Central memory CD4-positive, alpha-beta T cell (primary cell): ENCODE measurements at places on chromosomes 1 and 21.

DNA sequence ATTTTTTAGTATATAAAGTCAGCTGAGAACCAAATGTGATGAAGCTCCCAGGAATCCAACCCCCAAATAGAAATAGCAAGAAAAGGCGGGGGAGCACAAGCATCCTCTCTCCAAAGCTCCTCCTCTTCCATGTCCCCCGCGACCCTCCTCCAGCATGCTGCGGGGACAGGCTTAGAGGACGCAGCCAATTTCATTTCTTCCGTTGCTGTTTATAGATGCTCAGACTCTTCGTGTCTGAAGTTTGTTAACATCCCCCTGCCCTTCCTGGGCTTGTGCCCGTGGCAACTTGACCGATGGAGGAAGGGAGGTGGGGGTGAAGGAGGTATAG, 754 bp upstream of the NPPA start:
- no peak for DNase-seq

GRCh38 chr1:162728573-162728972, 61.9 kb upstream of the HSD17B7 start:
- DNase-seq: no peak

- no peak for DNase-seq
Measured at GRCh38 chr1:200917291-200917817, 22.7 kb downstream of the INAVA start.

GRCh38 chr1:56574794-56575193, 4.6 kb downstream of the PLPP3 start:
- DNase-seq: no peak

- no peak for DNase-seq
Measured at GRCh38 chr1:151970626-151971025, 23.0 kb downstream of the S100A10 start.

GRCh38 chr21:21165063-21165645, 166.9 kb downstream of the NCAM2 start:
- DNase-seq: no peak

GRCh38 chr1:172321451-172321850, 99.0 kb upstream of the C1orf105 start:
- no peak for DNase-seq

GRCh38 chr1:11188858-11189451, at the start of gene ANGPTL7:
Gene ANGPTL7, plus strand, starts transcription at chr1:11189355. Its CDS starts 225 bp downstream, at chr1:11189580.
- DNase-seq: no peak

- no peak for DNase-seq
Measured at GRCh38 chr1:198160946-198161614, 4.3 kb downstream of the NEK7 start.

GRCh38 chr1:87135329-87135712, 193.4 kb upstream of the LMO4 start:
- no peak for DNase-seq

GRCh38 chr21:26881504-26882228, 36.5 kb upstream of the ADAMTS1 start:
- DNase-seq: no peak

- no peak for DNase-seq
Measured at GRCh38 chr1:207314816-207315215, 6.7 kb upstream of the CD55 start.

DNA sequence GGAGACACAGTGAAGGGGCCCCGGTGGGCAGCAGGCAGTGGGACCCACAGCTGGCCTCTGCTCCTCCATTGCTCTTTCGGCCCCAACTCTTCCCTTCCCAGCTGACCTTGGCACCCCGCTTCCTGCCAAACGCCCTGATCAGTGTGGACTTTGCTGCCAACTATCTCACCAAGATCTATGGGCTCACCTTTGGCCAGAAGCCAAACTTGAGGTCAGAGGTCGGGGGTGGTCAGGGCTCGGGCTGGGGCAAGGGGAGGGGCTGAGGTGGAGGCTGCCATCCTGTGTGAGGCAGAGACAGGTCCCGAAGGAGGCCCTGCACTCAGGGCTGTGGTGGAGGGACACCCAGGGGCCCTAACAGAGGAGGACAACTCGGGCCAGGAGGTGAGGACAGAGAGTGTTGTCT, 13.7 kb downstream of the PODN start:
- no peak for DNase-seq

- no peak for DNase-seq
Measured at GRCh38 chr1:190478149-190479049, 735 bp upstream of the BRINP3 start.

DNA sequence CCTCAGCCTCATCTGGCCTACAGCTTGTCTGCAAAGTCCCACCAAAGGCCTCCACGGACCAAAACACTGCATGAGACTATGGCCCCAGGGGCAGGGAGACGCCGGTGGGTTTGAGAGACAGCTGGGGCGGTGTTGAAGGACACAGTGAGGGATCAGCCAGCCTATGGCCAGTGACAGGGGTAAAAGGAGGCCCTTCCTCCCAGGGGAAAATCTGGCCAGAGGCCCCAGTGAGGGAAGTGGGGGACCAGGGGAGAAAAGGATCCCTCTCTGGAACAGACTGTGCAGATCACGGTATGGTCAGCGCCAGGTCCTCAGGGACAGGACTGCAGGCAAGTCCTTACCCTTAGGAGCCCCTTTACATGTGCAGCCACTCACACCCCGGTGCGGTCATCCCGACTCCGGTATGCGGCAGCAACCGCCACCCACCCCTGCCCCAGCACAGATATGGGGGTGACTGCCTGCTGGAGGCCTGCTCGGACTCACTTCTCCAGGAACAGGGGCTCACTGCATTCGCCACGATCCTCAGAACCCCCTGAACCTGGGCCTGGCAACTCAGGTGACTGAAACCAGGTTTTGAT, 1.3 kb downstream of the CERS2 start:
- no peak for DNase-seq

- DNase-seq: no peak
Measured at GRCh38 chr1:78440381-78440793, 50.4 kb upstream of the PTGFR start.

DNA sequence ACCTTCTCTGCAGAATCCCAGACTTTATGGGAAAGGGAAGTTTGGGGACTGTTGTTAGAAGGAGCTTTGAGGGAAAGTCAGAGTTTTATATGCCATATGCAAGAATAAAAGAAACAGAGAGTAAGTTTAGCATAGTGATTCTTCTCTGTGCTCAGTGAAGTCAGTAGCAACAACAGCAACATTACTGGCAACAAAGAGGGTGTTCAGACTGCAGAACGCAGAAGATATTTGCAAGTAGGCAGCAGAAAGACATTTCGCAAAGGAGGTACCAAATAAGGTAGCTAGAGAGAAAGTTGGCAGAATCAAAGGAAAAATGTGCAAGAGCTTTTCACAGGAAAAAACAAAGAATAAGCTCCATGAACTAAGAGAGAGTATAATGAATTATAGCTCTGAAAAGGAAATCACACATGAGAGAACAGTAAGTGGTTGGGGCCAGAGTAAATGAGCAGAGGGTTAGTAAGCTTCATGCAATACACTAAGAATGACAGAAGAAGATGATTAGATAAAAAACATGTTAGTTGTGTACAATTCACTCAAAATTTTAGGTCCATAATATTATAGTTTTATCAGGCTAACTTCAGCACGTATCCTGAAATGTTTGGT, 98.1 kb downstream of the NEGR1 start:
- no peak for DNase-seq

DNA sequence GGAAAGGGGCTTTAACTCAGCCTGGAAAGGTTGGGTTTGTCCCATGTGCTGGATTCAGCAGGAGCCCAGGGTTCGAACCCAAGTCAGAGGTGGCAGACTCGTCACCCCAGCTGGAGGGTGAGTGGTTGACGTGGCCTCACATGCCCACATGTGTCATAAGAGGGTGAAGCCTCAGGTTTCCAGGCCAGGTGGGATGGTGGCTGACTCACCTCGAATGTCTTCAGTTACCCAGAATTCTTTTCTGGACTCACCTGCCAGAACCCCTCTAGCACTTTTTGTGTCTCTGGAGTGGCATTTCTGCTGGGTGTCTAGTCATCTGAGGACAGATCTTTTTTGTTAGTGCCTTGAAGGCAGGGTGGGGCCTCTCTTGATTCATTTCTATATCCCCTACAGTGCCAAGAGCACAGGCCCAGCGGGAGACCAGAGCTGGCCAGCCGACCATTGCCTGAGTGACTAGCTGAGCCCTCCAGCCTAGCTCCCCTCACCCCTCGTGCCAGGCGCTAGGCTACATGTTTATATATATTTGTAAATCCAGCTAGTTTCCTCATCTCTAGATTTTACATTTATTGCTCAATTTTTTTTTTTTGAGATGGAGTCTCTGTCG, 28.1 kb downstream of the IL6R start:
- no peak for DNase-seq

DNA sequence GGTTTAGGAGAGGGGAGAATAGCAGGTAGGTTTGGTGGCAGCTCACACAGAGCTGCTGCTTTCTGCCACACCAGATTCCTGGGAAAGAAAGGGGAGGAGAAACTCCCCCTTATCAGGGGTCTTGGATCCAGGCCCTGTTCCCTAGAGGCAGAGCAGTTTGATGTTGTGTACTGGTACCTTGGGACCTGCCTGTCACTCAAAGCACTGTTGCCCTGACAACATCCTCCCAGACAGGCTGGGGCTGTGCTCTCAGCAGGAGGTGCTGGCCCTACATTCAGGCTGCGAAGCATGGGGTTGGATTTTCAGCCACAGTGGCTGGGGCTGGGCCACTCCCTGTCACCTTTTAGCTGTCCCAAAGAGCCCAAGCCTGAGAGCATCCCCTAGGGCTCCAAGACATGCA, 188.0 kb downstream of the GRIK3 start:
- no peak for DNase-seq

DNA sequence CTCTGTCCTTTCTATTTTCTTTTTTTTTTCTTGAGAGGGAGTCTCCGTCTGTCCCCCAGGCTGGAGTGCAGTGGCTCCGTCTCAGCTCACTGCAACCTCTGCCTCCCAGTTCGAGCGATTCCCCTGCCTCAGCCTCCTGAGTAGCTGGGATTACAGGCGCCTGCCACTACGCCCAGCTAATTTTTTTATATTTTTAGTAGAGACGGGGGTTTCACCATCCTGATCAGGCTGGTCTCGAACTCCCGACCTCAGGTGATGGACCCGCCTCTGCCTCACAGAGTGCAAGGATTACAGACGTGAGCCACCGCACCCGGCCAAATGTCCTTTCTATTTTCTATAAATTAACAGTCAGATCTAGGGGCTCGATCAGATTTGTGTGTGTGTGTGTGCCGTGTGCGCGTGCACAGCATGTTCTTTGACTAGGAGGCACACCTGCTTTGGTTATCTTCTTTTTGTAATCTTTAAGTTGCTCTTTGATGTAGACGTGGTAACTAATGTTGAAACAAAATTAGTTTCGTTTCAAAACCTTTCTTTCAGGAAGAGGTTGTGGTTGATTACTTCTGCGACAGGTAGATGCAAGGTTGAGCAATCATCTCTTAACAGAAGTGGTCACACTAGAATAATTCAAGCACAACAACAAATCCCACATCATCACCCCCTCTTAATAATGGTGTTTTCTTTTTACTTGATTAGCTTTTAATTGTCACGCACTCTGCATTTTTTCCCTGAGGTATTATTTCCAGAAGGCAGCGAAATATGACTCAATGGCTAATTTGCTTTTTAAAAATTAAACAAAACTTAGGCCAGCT, 779 bp upstream of the DEGS1 start:
- peak; percentile 88 for DNase-seq

- DNase-seq: no peak
Measured at GRCh38 chr1:159187033-159187432, 15.6 kb downstream of the CADM3 start.

- DNase-seq: no peak
Measured at GRCh38 chr1:219812491-219813203, 115.7 kb downstream of the SLC30A10 start.

- DNase-seq: no peak
Measured at GRCh38 chr1:231219422-231220401, 21.3 kb upstream of the GNPAT start.

DNA sequence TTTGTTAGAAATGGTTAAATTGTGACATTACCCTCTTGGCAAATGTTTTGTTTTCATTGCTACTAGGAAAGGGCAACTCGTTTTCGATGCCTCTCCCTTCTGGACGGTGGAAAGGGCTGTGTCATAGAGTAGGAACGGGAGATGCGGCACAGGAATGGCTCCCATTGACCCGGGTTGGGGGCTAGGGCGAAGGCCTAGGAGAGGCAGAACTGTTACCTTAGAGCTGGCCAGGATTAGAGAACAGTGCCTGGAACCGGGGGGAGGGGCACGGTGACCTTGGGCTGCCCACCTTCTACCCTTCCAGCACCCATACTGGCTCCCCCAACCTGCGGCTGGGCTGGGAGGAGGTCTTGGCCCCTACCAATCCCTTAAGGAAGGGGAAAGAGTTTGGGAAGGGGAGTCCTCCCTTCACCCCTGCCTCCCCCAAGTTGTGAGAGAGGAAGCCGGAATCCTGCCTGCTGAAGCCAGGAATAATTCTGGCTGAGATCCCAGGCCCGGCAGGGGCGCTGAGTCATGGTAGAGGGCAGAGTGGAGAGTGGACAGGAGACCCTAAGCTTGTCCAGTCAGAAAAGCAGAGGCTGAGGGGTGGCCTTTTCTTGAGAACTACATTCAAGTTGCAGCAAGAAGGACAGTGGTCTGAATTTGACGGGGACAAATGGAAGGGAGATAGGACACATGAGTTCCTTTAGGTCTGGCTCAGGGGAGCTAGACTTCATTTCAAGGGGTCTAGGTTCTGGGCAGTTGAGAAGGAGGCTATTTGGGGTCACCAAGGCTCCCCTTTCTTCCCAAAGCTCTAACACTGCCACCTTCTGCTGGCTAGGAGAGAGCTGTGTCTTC, 8.2 kb downstream of the LMNA start:
- DNase-seq: no peak

- no peak for DNase-seq
Measured at GRCh38 chr21:27268290-27268689, 301.4 kb upstream of the ADAMTS5 start.

DNA sequence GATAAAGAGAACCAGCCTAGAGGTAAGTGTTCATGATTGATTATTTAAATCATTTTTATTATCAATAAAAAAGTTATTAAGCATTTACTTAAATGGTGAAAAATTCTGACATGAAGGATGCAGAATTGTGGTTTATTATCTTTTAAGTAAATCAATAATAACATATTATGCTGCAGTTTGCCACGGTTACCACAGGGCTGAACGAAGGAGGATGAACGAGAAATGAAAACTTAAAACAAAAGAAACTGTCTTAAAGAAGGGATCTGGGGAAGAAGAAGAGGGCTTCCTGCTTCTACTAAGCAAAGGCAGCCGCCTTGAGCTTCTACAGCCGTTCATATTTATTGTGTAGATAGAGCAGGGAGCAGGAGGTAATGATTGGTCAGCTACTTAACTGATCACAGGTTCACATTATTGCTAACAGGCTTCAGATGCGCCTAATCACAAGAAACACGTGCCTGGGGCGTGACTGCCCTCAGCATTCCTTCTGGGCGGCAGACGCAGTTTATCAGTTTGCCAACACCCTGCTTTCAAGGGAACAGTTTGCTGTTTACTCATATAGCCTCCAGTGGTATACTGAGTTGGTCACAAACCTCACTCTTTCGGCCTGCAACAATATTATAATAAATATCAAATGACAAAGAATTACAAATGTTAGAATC, 5.8 kb upstream of the FNBP1L start:
- DNase-seq: no peak
